Activated T-cell treated with anti-CD3 and anti-CD28 coated beads for 48 hours (primary cell): ENCODE measurements at places on chromosomes 4 and X.

GRCh38 chr4:1377606-1378261 lies 28.5 kb downstream of the NKX1-1 start:
- DNase-seq: no peak

- no peak for DNase-seq
Observed at GRCh38 chrX:53287493-53288138, 6.2 kb upstream of the IQSEC2 start.

DNA sequence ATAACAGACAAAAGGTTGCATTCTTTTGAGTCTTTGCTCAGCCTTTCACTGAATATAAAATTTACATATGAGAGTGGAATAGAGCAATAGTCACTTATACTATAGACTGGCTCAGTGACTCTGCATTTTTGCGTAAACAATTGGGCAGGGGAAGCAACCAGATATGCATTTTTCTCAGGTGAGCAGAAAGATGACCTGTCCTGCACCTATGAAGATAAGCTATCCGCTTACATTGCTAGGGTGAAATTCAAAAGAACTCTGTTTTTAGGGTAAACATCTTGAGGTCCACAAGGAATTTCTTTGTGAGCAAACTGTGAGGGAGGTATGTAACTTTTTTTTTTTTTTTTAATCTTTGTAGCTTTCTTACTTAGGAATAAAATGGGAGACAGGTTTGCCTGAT lies 602.4 kb upstream of the PRKX start:
- no peak for DNase-seq

- no peak for DNase-seq
Observed at GRCh38 chrX:45381366-45381765, 180.7 kb upstream of the DIPK2B start.

- DNase-seq: no peak
Observed at GRCh38 chr4:55172694-55173287, 47.4 kb upstream of the KDR start.

DNA sequence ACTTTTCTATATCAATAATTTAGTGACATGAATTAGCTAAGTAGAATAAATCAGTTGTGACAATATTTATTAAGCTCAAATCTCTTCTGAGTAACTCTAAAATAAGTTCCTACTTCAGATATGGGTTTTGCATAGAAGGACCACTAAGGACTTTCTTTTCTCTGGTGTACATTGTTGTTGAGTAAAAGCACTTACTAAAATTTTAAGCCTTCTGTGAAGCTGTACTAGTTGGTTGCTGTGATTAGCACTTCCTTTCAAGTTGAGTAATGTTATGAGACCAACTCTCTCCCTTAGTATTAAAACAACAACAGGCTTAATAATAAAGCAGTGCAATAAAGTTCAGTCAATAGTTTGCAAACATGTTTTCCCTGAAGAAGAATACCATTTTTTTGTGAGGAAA lies 667.4 kb upstream of the NDST4 start:
- no peak for DNase-seq
